ENCODE measurements at places on chromosomes 3 and 15. TPM values are rescaled to one million over a fixed set of nuclear protein-coding genes. Genes with fewer than 3 reads are reported as not detected.

- H3K27ac ChIP-seq: no peak overlapping the region
- no peak overlapping the region for H3K4me3 ChIP-seq
- H3K27me3 ChIP-seq: no peaks in the 10 kb centered on the region
- H3K4me1 ChIP-seq: no peaks in the 10 kb centered on the region
These were observed 1159.5 kb downstream of the IGSF11 start for GRCh38 chr3:117874904-117875874.

Gene THRB
- 23.9 TPM for total RNA-seq

DNA sequence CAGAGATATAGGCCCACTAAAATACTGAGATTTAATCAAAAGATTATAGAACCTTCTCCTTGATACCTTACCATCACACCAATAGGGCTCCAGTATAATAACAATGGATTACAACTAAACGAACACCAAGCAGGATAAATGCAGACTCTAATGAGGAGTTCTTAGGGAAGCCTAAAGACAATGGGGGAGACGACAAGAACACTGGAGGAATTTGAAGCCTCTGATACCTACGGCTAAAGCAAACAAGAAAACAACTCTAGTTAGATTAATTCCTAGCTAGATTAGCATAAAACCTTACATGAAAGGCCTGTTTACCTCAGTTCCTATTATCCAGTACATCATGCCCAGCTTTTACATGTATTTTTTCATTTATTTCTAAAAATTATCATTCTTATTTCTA, 35.1 kb downstream of the NGLY1 start:
- peaks cover 21% of the 10 kb centered on the region for H3K36me3 ChIP-seq
- DNase-seq: no peak
- no peak overlapping the region for H3K4me3 ChIP-seq
- H3K27ac ChIP-seq: no peak overlapping the region
- no peaks in the 10 kb centered on the region for H3K27me3 ChIP-seq
- no peaks in the 10 kb centered on the region for H3K4me1 ChIP-seq

Gene CDCP1
- 0.65 TPM for total RNA-seq

DNA sequence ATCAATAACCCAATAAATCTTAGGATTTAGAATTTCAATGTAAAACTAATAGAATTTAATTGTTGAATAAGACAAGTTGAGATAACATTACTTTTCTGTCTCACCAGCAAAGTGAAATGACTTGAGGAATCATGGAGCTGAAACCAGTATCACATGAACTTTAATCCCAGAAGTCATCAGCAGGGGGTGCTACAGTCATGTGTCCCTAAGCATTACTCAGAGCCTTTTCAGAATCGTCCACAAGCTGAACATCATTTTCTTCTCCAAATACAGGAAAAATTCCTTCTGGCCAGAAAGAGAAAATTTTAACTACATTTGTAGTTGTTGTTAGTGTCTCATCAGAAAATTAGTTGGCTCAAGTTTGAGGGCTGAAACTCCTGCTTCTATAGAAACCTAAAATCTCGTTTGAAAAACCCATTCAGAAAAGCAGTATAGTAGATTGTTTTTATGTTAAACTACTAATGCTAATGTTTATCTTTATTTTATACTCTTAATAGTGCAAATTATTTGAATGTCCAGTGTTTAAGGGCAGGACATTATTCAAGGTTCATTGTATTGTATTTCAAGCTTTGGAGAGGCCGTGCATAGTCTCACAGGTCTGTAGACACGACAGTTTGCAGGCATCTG, 384.1 kb downstream of the PLOD2 start:
- H3K27ac ChIP-seq: no peak overlapping the region
- H3K36me3 ChIP-seq: no peaks in the 10 kb centered on the region
- H3K4me1 ChIP-seq: no peaks in the 10 kb centered on the region
- no peak for DNase-seq

Measured in liver (tissue), 10 donors.